NCI-H1694 treated with DMSO at 0.1 percent for 48 hours (cell line): ENCODE measurements at places on chromosomes 4 and X.

GRCh38 chr4:119170195-119170594, 34.6 kb downstream of the MYOZ2 start:
- no peak for DNase-seq

DNA sequence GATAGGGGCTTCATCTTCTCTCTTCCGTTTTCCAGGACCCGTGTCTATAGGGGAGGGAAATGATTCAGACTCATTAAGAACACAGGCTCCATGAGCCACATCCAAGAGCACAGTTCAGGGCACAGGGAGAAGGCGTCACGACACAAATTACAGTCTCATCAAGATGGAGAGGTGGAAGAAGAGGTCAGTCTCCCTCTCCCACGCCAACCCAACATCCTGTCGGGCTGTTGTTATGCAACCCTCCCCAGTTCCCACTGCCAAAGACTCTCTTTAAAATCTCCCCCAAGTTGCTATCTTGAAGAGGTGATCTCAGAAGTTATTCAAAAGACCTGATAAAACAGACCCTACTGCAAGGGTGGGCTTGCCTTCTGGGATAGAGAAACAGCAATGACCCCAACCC, 12.6 kb downstream of the ZMYM3 start:
- DNase-seq = no peak

DNA sequence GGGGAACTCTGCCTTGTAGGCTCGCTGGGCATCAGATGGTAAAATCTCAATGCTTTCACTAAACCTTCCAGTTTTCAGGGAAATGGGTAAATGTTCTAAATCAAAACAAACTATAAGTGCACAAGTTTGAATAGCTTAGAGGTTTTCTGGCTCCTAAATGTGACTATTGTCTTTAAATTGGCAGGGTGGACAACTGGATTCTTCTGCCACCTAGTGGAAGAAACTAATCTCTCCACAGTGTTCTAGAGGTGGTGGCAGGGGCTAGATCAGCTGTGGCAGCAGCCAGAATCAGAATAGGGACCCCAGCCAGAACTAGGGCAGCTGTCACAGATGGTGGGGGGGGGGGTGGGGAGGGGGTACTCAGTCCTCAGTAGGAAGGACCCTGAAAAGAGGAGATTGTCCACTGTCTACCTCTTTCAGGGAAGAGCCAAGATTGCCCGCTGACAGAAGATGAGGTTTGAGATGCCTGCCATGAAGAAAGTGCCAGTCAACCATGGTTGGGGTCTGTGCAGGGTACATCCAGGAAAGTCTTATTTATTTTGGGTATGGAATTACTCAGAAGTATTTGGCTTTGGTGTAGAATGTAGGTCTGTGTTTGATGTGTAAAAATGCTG, 201.4 kb downstream of the CCNG2 start:
- peak; percentile 8 for DNase-seq

- DNase-seq = no peak
These were observed 75.4 kb downstream of the KCNIP4 start for GRCh38 chr4:21873145-21873544.
